Pons (tissue), 1 donor: ENCODE measurements at places on chromosomes 6 and 20.

DNA sequence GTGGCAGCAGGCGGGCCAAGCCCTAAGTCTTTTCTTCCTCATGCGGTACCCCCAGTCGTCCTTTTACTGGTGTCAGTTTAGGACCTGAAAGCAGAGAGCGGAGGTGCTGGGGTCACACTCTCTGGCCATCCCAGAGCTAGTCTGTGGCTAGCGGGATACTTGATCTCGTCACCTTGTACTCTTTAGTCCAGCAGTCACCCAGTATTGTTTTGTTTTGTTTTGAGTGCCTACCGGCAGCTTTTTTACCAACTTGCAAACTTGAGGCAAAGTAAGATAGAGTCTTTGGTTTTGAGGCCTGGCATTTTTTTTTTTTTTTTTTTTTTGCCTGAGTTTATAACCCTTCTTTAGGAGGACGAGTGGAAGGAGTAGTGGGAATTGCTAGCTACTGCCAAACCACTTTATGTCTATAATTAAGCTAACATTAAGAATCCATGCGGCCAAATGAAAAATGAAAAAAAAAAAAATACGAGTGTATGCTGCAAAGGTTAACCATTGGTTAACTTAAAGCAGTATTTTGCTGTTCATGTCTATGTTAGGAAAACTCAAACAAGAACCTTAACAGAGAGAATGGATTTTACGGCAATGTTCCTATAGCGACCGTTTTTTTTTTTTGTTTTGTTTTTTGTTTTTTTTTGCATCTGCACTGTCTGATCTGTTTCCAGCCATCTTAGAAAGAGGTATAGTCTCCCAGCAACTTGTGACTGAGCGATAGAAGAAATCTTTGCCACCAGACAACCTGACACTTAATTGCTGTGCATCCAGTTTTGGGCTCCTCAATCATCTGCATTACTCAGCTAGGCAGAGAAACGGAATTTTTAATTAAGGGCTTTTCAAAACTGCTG, 56.9 kb downstream of the FAM217A start:
- DNase-seq = no peak

DNA sequence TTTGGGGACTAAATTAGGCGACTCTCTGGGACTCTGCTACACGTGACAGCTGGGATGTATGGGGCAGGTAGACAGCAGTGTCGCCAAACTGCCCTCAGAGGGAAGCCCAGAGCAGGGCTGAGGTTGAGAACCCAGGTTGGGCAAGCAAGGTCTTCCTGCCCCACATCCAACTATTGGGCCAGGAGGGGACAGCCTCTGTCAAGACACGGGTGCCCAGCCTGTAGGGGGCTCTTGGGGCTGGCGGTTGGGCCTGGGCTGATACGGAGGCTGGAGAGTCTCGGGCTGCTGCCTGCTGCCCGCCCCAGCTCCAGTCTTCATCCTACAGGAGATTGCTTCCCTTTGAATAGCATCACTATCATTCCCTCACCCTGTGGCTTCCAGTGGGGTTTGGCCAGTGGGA, 33.3 kb downstream of the CPNE5 start:
- no peak for DNase-seq

GRCh38 chr6:166989427-166990032, 9.7 kb upstream of the CEP43 start:
- DNase-seq = peak; percentile 53

DNA sequence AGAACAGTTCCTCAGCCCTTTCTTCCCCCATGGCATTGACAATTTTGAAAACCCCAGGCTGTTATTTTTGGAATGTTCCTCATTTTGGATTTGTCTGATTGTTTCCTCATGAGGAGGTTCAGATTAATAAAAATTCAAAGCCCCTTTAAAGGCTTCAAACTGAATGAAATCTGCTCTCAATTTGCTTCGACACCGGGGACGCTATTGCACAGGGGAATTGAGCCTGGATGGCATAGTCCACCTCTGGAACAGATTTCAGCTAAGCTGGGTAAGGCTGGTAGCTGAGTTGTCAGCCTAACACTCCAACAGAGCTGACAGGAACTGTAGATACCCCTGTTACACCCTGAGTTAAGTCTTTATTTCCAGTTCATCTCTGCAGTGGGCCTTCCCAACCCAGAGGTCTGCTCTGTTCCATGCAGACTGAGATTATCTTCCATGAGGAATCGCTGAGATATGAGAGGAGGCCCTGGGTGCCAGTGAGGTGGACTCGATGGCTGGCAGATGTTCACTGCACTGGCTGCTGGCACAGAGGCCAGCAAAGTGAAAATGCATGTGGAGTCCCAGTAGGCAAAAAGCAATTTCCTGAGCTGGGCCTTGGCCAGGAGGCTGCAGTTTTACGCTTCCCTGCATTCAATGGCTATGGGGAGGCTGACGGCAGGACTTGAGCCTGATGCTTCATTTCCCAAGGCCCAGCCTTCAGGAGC, 73.3 kb upstream of the PAX1 start:
- DNase-seq = no peak

- DNase-seq = no peak
Measured at GRCh38 chr20:25285856-25286798, 38.2 kb downstream of the PYGB start.

GRCh38 chr20:25592135-25592852, 7.0 kb upstream of the NINL start:
- no peak for DNase-seq

- no peak for DNase-seq
Measured at GRCh38 chr6:43171707-43172103, 636 bp downstream of the SRF start.

DNA sequence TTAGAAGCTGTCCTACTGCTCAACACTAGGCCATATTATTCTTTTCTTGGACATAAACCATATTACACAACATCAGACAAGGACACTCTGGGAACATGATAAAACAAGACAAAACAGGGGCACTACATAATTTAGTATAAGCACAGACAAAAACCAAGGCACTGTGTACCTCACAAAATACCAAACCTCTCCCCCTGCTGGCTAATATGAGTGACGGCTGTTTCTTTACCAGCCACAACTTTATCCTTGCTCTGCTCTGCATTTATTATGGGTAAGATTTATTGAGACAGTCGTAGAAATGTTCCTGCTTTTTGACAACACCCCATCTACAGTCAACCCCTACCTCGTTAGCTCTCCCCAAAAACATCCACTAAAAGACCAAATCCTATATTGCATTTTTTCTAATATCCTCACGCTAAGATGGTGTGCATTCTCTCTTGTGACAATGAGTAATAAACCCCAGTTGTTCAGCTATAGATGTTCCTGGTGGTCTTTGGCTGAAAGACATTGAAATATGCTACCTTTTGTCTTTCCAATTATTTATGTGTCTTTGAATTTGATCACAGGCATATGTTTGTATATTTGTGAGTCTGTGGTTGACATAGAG, 23.8 kb upstream of the POLR1H start:
- DNase-seq = no peak

DNA sequence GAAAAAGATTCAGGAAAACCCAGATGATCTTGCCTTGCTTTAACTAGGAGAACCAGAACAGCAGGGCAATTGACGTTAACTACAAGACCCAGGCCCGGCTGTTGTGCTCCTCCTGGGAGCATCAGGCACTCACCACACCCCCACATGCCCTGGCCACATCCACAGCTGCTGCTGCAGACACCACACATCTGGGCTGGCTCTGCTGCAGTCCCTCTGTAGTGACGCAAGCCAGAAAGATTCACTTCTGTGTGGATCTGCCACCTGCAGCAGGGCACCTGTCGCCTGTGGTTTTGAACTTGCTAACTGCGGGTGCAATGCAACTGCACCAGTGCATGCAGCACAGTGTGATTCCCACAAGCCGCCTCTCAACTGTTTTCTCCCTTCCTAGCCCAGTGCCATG, 228.8 kb downstream of the SYNDIG1 start:
- DNase-seq = no peak

DNA sequence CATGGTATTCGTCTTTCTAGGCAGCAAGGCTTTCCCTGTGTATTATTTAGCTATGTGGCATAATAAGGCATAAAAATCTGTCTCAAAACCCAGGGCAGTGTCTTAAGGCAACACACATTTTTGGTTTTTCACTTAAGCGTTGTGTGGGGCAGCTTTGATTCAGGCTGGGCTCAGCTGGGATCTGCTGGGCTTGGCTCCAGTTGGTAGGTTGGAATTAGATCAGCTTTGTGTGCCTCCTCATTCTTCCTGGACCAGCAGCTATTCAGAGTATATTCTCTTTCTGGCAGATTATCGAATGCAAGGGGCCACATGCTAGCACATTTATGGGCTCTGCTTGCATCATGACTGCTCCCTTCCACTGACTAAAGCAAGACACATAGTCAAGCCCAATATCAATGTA, 487.9 kb downstream of the RFPL4B start:
- no peak for DNase-seq

DNA sequence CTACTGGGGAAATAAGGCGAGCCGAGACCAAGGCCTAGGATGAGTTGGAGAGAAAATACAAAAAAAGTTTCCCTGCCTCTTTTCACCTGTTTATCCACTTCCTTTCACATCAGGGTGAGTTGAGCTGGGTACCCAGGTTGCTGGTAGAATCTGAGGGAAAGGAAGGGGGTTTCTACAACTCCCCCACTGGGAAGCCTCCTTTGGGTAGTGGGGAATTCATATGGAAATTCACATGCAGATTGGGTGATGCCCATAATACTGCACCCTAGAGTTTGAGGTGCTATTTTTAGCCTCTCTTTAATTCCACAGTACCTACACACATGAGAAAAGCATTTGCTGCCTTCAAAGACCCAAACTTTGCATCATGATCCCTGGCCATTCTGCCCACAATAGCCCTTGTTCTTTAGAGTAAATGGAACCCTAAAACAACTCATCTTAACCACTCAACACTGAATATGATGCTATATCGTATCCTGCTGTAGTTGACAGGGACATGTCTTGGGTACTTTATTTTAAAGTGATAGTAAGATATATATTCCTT, 2.7 kb downstream of the OSTM1 start:
- no peak for DNase-seq

DNA sequence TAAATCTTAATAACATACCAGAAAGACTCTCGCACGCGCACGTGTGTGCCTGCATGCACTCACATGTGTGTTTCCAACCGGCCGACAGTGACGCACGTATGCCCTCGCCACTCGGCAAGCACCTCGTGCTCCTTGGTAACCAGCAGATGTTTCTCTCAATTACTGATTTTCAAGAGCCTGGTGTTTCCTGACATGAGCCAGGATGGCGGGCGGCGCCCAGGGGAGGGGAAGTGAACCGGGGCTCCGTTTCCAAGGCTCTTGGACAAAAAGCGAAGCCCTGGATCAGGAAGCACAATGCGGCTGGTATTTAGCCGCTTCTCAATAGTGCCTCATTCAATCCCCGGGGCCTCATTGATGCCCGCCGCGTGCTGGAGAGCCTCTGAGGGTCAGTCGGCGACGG, 37.7 kb downstream of the PMEPA1 start:
- DNase-seq = peak; percentile 29

DNA sequence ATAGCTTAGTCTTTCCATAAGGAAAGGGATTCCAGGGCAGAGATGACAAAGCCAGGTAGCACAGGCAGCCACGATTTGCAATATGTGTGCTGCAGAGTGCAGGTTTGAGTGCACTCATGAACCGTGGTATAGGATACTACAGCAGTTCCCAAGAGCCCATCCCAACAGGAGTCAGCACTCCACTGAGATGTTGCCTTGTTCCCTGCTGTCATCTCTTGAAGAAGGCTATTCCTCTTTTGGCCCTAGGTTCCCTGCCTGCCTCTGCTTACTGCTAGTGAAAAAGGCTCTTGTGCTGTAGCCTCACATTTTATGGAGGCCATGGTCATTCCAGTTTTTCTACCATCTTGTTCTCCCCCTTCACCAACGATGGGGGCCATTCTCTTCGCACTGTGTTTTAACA, 40.2 kb downstream of the RALY start:
- DNase-seq = no peak

DNA sequence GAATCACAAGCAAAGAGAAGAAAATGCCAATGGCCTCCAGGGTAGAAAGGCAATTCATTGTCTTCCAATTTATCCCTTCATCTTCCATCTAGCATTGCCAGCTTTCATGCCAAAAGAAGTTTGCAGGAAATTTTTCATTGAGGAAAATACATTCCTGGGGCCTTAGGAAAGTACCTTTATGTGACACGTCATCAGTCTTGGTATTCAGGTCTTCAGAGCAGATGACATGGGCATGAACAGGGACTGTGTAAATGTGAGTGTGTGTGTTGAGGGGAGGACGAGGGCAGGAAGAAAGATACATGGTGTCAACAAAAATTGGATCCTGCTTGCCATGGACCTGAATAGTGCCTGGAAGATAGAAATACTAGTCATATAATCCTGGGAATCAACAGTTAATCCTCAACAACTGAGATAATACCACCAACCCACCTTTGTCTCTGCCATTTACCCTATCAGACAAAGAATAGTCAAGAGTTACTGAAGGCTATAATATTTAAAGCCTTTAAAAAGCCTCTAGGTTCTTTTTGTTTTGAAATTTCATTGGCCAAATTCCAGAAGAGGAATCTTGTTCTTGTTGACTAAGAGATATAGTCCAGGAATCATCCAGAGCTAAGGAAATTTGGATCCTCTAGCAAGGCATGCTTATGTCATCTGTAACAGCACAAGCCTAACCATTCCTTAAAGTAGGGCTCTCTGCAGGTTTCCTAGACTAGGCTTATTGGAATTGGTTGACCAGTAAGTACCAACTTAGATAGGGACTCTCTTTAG, 405.8 kb upstream of the SASH1 start:
- DNase-seq = no peak

DNA sequence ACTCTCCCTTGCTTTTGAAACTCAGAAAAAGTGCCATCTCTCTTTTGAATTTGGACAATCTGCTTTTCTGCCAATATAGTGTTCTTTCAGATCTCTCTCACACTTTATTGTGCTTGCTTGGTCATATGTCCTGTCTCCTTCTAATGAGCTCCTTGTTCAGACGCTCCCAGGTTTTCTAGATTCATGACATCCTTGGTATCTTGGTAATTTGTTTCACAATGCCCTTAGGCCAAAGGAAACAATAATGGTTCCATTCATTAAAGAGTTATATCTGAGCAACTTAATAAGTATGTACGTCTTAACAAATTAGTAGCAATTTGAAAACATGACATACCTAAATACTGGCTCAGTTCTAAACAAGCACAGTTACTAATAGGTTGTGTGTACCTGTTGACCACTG, 293.4 kb upstream of the SPTLC3 start:
- DNase-seq = no peak

DNA sequence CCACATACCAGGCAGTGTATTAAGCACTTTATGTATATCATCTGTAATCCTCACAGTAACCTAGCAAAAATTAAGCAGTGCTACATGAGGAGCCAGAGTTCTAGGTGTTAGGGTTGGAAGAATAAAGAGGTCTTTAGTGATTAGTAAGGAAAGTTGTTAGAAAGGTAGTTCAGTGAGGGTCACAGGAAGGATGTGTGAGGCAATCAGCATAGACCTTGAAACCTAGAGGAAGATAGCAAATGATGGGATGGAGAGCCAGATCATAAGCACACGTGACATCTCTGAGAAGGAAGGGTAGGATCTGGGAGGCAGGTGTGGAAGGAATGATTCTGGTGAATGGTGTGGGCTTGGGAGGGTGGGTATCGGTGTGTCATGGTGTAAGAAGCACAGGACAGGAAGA, 2.2 kb downstream of the KAT14 start:
- DNase-seq = no peak
